ENCODE measurements at places on chromosomes 5 and 9. TPM values are rescaled to one million over a fixed set of nuclear protein-coding genes. Genes with fewer than 3 reads are reported as not detected.
A peak's percentile ranks its signal among the peaks of the same experiment; 100 is the strongest.

DNA sequence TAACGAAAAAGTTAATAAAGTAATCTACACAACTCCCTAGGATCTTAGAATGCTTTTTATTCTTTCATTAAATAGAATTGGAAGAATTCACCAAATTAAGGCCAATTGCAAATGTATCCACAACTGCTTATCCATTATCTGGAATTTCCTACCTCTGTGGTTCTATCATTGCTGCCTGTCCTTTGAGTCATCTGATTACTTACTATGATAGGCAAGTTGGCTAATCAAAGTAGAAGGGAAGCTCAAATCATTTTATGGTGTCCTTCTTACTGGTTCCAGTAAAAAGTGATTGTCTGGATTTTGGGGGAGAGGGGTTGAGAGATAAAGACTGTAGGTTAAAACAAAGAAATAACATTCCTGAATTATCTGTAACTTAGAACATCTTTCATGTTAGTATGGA, 161.4 kb upstream of the GNA14 start:
- DNase-seq = no peak
- H3K4me3 ChIP-seq = no peak overlapping the region
- H3K27ac ChIP-seq = no peak overlapping the region
- H3K27me3 ChIP-seq = no peaks in the 10 kb centered on the region
- H3K4me1 ChIP-seq = peaks cover 25% of the 10 kb centered on the region
- H3K36me3 ChIP-seq = no peaks in the 10 kb centered on the region

DNA sequence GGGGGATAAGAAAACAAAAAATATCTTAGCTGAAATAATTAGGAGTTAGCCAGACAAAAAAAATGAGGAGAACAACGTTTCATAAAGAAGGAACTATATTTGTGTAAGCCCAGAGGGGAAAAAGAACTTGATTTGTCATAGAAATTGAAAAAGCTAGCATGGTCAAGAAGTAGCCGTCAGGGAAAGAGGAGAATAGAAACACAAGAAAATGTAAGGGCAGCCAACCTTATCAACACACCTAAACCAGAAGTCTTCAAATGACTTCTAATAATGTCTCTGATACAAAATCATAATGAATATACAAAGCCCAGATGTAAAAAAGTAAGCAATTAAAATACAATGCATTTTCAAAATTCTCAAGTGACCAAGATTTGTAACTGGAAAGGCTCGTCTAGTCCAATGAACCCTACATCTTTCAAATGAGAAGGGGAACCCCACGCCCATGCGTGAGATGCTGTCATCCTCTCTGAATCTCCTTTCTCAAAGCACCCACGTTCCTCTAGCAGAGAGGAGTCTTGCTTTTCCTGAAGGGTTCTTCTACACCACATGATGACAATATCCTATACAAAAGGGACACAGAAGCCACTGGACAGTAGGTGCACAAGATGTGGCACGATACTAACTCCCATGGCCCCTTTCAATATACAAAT, 103.7 kb downstream of the ARL15 start:
- no peaks in the 10 kb centered on the region for H3K36me3 ChIP-seq
- H3K4me3 ChIP-seq = no peak overlapping the region
- H3K27ac ChIP-seq = no peak overlapping the region
- no peaks in the 10 kb centered on the region for H3K27me3 ChIP-seq
- H3K4me1 ChIP-seq = no peaks in the 10 kb centered on the region
- no peak for DNase-seq

DNA sequence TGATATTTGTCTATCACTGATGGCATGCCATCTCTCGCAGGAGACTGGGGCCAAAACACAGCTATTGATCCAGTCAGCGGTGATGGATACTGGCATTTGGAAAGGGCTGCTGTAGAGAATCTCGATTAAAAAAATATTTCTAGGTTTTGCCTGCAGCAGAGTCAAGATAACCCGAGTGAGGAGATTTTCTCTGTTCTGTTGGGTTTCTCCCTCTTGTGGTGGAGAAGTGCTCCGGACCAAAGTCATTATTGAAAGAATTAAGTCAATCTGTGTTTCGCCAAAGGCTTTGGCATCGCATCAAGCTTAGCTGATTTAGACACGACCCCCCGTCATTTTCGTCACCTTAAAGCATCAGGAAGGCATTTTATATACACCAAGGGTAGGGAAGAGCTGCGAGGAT, 97.1 kb upstream of the IRX2 start:
- no peak for DNase-seq
- no peak overlapping the region for H3K4me3 ChIP-seq
- no peaks in the 10 kb centered on the region for H3K27me3 ChIP-seq
- no peaks in the 10 kb centered on the region for H3K36me3 ChIP-seq

DNA sequence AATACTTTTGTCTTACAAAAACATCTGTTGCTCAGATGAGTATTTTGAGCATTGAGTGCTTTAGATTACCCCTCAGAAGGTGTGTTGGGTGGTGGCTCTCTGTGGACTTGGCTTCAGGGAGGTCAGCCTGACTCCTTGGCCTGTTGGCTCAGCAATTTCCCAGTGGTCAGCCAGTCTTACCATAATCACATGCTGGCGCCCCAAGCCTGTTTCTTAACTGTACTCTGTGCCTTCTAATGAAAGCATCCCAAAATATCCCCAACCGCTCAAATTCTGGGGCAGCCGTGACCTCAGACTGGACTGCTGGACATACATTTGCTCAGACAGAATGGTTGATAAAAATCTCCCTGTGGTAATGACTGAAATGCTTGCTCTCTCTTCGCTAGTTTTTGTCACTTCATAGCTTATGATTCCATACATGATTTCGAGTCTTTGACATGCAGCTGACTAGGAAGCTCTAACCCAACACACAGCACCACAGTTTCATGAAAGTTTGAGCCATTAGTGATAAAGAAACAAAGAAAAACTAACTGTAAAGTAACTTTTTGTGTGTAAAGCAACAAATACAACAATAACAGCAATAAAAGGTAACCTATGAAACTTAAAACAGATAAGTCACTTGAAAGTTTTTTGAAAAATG, 562.2 kb upstream of the MEF2C start:
- no peaks in the 10 kb centered on the region for H3K27me3 ChIP-seq
- H3K4me3 ChIP-seq = no peak overlapping the region
- H3K36me3 ChIP-seq = no peaks in the 10 kb centered on the region
- H3K4me1 ChIP-seq = no peaks in the 10 kb centered on the region
- DNase-seq = peak; percentile 49

DNA sequence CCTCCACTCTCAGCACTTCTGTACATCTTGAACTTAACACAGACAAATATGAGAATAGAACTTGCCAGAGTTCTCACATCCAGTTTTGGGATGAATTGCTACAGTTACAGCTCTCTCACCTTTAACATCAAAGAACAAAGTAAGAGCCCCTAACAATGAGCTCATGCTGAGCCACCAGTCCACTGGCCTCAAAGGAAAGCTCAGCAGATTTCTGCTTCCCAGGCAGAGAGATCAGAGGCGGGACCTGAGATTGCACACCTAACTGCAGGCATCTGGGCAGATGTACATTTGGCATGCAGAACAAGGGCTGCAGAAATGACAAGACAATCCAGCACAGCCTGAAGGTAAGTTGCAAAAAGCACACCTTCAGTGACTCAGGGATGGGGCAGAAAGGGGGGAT, 300.9 kb downstream of the MRPS30 start:
- no peaks in the 10 kb centered on the region for H3K4me1 ChIP-seq
- no peak for DNase-seq
- no peaks in the 10 kb centered on the region for H3K36me3 ChIP-seq
- H3K27me3 ChIP-seq = no peaks in the 10 kb centered on the region

Gene GPSM1
- 9.9 TPM for total RNA-seq

Measured in adrenal gland (tissue), 19 donors.